ENCODE measurements at places on chromosomes 7 and 10.

- no peak for DNase-seq
Measured at GRCh38 chr7:151752037-151752436, 124.9 kb downstream of the PRKAG2 start.

DNA sequence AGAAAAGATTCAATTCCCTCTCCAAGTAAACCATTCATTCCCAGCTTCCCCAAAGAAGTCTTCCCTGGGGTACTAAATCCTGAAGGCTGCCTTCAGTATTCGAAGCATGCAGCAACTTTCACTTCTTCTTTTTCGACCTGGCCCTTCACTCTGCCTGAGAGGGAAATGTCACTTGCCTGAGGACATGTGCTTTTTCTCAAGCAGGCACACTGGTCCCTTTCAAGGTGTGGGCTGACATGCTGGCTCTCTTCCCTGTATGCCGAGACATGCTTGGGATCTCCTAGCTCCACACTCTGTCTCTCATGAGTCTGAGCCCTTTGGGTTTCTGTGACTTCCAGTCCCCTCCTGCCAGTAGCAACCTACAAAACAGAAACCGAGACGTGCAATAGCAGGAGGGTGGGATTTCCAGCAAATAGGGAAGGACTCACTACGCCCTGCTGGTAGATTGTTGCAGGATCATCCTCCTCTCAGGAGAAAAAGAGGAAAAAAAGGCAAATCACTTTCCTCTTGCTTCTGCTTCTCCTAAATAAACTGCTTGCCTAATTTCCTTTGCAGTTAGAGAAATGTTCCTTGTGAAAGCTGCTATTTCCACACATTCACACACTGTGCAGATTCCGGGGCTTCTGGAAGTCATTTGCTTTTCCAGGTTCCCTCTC lies 33.5 kb downstream of the FIGNL1 start:
- no peak for DNase-seq

- DNase-seq: no peak
Measured at GRCh38 chr10:83248106-83248631, 891.1 kb upstream of the GHITM start.

- DNase-seq: no peak
Measured at GRCh38 chr10:24968349-24968748, 15.9 kb upstream of the PRTFDC1 start.

DNA sequence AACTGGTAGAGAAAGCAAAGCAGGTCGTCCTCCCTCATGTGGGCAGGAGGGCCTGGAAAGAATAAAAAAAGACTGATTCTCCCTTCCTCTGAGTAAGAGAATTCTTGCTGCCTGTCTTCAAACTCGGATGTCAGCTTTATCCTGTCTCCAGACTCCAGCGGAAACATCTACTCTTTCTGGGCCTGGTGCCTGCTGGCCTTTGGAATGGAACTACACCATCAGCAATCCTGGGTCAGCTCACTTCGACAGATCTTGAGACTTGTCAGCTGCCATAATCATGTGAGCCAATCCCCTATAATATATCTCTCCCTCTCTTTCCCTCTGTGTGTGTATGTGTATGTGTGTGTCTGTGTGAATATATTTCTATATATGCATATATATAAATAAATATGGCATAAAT lies 411.0 kb upstream of the DPP6 start:
- DNase-seq: no peak

DNA sequence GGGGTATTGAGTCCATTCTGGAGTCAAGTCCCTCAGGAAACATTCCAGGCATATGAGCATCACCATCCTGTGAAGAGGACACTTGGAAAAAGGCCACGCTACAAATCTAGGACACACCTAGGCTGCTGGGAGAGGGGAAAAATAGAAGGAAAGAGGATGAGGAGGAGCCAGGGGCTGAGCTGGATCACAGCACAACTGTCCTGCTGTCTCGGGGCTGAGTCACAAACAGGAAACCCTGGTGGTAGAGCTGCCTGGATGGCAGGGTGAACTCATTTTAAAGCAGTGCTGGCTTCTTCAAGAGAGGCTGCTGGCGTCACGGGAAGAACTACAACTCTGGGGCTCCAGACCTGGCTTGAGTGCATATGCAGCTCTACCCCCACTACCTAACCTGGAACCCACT lies 151.5 kb downstream of the RNF216 start:
- no peak for DNase-seq

DNA sequence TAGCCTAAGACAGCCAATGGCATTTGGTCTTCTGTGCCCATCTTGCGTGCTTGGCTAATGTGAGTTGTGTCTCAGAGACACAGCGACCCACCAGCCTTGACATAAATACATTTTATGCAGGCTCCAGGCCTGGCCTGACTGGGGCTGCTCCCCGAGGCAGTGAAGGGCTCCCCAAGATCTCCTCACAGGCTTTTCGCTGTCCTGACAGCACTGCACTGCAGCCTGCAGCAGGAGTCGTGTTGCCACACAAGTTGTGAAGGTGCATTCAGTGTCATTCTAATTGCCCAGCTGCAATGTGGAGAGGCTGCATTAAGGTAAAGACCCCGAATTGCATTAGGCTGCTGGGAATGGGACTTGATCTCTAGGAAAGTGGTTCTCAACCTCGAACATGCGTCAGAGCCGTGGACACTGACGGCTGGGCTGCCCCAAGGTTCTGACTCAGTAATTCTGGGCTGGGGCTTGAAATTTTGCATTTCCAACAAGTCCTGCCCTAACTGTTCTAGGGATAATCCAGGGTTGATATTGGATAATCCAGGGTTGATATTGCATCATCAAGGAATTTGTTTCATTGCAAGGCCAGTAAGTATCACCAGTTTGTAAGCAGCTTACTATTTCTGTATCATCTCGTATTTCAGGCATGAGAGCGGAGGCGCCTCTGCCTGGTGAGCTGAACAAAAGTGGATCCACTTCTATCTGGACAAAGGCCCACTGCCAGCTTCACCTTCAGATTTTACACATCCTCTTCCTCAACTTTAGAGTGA lies 108.7 kb upstream of the INSIG1 start:
- DNase-seq: no peak

DNA sequence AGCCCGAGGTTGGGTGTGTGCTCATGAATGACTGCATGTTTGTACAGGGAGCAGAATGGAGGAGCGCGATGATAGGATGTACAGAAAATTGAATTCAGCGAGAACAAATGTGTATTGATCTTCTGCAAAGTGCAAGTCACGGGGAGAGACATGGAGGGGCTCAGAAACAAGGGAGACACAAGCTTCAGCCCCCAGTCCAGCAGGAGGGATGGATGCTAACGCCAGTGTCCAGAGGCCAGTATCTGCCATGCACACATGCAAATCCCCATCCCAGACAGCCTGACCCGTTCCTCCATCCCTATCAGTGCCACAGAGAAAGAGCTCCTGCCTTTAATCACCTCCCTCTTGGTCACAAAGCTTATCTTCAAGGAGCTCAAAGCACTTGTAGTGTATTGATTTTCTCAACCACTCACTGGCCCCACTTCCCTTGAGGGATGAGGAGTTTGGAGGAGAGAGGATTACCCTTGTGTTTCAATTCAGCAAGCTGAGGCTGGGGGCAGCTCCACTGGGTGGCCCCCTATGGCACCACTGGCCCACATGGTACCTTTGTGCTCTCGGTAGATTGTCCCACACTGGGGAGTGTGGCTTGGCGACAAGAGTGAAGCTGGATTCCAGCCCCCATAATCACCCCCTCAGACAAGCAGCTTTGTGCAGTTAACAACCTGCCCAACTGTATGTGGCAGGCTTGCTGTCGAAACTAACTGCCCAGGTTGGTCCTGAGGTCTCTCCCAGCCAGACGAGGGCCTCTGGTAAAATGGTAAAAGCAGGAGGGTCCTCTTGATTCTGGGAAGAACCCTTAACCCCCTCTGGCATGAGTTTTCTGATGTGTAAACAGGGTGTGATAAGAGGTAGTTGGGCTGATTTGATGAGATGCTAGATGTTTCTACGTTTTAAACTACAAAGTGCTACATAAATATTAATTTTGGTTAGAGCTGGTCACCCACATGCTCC lies 151.6 kb upstream of the UNC5B start:
- DNase-seq: no peak

- no peak for DNase-seq
Measured at GRCh38 chr7:81327468-81328266, 408.8 kb upstream of the SEMA3C start.

GRCh38 chr7:103762877-103763276 lies 226.6 kb downstream of the RELN start:
- no peak for DNase-seq

GRCh38 chr10:76935941-76936613 lies 701.5 kb downstream of the KCNMA1 start:
- DNase-seq: no peak

- DNase-seq: no peak
Measured at GRCh38 chr7:154415709-154416399, 363.7 kb downstream of the DPP6 start.

DNA sequence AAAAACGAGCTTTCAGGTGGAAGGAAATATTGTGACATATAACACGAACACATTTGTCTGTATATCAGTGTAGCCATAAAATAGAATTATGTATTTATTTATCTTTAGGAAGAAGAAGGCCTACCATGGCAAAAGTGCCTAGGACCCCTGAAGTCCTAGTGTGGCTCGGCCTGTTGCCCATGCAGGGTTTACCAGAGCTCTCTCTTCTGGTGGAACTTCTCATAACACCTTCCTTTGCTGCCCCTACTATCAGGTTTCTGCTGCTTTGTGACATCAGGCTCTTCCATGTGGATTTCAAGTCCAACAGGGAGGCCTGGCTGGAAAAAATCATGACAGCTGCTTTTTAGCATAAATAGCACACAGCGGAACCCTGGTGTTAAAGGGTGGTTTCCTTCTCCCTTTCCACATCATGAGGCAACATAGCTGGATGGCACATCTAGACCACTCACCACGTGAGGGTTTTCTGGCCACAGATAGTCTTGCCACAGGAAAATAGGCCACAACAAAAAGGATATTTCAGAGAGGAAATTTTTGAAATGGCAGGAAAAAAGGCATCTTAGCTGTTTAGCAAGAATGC lies 44.8 kb upstream of the ADO start:
- DNase-seq: no peak

DNA sequence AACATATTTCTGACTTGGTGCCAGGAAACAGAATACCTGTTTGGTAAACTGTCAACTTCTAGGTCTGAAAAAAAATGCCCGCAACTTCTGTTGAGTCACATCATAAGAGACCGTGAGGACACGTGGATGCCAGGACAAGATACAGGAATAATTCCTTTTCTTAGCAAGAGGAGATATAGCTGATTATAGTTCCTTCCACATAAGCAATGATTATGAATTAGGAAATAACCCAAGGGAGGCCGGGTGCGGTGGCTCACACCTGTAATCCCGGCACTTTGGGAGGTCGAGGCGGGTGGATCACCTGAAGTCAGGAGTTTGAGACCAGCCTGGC lies 75.2 kb downstream of the CDC123 start:
- no peak for DNase-seq

DNA sequence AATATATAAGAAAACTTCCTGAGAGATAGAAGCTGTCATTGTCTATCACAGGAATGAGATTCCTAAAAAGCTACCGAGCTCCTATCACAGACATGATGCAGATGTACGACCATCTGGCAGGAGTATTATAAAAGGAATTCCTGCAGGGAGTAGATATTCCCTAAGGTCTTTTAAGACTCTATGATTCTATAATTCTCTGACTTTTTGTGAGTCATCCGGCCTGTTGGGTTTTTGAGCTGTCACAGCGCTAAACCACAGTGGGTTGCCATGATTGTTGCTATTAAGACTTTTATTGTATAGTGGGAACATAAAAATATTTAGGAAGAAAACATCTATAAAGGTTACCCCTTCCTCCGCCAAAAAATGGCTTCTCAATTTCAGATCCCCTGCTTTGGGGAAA lies 223.4 kb downstream of the BMPER start:
- DNase-seq: no peak

GRCh38 chr10:11721806-11722205 lies 20.4 kb upstream of the ECHDC3 start:
- DNase-seq: no peak

- no peak for DNase-seq
Measured at GRCh38 chr7:105267244-105267643, 121.5 kb downstream of the SRPK2 start.
